Activated CD4-positive, CD25-positive, alpha-beta regulatory T cell treated with anti-CD3 and anti-CD28 coated beads, Interleukin-2, amount 50 U/mL, for 24 hours (primary cell): ENCODE measurements at places on chromosomes 11 and 22.

DNA sequence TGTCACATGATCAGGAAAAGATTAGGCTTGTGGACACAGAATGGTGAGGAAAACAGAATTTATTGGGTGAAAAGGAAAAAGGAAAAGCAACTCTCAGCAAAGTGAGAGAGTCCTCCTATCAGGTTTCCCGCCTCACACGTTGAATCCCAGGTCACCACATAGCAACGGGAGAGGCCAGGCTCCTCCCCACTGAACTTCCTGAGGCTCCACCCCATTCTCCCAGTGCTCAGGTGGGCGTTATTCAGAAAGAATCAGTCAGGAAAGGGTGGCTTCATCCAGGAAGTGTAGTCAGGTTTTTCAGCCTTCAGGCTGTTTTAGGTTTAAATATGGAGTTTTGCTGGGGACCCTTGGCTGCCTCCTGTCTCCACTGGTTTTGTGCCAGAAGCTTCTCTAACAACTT lies 66.9 kb downstream of the SPON1 start:
- ATAC-seq: no peak

DNA sequence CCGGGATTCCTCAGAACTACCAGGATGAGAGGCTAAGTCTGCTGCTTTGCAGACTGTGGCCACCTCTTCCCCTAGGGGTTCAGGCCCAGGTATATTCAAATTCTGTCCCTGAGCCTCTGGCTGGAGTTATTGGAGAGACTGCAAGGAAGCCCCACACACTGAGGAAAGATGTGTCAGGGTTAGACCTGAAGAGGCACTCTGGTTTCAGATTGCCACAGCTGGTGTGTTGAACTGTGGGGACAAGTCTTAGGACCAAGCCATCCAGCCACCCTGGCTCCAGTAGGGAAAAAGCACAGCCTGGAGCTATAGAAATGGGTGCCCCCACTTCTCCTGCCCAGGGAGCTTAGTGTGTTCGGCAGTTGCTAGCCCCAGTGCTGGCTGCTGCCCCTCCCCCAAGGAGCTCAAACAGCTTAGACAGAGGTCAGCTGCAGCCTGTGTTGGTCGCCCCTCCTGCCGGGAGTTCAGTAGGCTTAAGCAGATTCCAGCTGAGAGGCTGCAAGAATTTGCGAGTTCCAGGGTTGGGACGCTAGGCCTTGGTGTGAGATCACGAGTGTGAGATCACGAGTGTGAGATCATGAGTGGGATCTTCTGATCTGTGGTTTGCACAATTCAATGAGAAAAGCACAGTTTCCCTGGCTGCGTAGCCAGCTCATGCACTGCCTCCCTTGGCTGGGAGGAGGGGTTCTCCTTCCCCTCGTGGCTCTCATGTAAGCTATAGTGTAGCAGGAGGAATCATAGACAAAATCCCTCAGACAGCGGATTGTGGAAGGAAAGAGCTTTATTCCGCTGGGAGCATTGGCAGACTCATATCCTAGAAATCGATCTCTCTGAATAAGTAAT lies 552.1 kb upstream of the CHORDC1 start:
- no peak for ATAC-seq

- no peak for ATAC-seq
These were observed 44.0 kb downstream of the RPUSD4 start for GRCh38 chr11:126167488-126167887.

GRCh38 chr11:69173925-69174581 lies 18.3 kb downstream of the SMIM38 start:
- ATAC-seq: no peak

DNA sequence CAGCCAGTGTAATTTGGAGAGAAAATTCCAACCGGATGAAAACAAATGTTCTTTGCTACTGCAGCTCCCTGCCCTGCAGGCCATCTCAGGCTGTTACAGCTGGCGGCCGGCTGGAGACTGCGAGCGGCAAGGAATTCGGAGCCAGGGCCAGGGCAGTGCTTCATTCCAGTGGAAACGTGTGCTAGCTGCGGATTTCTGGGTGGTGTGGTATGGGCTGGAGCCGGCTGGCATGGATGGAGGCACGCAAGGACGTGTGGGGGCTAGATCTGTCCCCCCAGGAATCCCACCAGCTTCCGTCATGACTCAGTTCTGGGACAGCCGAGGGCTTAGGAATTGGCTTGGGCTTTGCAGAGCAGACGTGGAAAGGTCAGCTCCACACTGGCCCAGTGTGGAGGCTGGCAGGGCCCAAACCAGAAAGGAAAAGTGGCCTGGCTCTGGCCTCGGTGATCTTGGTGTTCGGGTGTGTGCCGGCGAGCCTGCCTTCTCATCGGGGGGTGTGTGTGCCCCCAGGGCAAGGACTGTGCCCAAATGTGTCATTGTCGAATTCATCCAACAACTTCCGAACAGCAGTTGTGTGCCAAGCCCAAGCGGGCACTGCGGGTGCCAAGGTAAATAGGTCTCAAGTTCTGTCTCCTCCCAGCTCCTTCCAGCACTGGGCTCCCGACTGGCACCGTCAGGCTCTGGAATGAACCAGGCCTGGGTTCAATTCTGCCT lies 48.1 kb upstream of the SHISAL1 start:
- ATAC-seq: no peak

DNA sequence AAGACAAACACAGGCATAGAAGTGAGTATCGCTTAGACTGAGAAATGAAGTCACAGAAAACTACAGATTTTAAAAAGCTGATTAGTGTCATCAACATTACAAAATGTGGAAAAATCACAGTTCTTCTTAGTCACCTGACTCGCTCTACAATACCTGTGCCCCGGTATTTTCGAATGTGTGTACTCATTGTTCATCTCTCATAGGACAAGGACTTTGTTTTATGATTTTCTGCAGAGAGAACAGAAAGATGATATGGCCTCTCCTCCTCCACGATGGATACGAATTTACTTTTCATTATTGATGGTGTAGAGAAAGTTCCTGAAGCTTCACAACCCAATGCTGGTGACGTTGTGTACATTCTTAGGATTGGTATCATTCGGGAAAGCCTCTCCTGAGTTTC lies 29.4 kb upstream of the GAL start:
- no peak for ATAC-seq

GRCh38 chr11:33891714-33892327 lies at the start of gene LMO2:
TSS of gene LMO2 (minus strand) at chr11:33892076. CDS start at chr11:33869716, 22,360 bp downstream.
- no peak for ATAC-seq

- ATAC-seq: no peak
These were observed 19.6 kb upstream of the PISD start for GRCh38 chr22:31681349-31682345.

GRCh38 chr11:104275992-104276391 lies 112.0 kb upstream of the PDGFD start:
- ATAC-seq: no peak

DNA sequence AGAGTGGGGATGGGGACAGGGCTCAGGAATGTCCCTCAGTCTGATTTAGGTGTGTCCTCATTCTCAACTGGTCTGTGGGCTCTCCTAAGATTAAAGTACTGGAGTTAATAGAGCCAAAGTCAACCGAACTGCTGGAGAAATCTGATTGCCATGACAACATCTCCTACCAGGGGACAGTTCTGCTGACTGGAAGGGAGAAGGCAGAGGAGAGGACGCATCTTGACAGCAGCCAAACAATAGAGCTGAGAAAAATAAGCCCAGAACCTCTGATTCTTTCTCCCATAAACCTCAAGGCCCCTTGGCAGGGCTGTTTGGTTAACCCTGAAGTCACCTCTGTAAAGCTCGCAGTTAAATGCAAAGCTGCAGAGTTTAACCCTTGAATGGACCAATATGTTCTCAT lies 2.8 kb downstream of the KCTD14 start:
- no peak for ATAC-seq

GRCh38 chr11:110497231-110497978 lies 67.7 kb downstream of the FDX1 start:
- no peak for ATAC-seq

DNA sequence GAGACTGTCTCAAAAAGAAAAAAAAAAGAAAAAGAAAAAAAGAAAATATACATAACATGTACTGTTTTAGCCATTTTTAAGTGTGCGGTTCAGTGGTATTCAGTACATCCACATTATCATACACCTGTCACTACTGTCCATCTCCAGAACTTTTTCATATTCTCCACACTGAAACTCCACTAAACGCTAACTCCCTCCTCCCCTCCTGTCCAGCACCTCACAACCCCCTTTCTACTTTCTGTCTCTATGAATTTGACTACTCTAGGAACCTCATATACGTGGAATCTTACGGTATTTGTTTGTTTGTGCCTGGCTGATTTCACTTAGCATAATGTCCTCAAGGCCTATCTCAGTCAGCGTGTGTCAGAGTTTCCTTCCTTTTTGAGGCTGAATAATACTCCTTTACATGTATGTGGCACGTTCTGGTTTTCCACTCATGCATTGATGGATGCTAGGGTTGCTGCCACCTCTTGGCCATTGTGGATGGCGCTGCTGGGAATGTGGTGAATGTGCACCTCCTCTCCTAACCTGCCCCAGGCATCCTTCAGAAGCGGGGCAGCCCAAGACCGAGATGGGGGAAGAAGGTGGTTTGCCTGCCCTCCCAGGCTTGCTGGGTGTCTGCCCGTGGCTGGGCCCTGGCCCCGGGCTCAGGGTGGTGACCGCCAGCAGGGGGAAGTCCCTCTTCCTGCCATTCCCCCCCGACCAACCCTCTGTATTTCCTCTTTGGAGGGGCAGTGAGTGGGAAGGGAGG lies 60.5 kb downstream of the BCR start:
- peak; percentile 27 for ATAC-seq

GRCh38 chr22:49992921-49993648 lies 19.5 kb downstream of the IL17REL start:
- ATAC-seq: peak; percentile 95

- no peak for ATAC-seq
These were observed 8.5 kb downstream of the PPFIA1 start for GRCh38 chr11:70278994-70279393.

- ATAC-seq: no peak
These were observed 905.7 kb upstream of the TENM4 start for GRCh38 chr11:80346353-80347059.

GRCh38 chr22:41516462-41516861 lies 27.8 kb downstream of the POLR3H start:
- no peak for ATAC-seq

- ATAC-seq: no peak
These were observed 102.8 kb downstream of the STIM1 start for GRCh38 chr11:3958281-3958680.

DNA sequence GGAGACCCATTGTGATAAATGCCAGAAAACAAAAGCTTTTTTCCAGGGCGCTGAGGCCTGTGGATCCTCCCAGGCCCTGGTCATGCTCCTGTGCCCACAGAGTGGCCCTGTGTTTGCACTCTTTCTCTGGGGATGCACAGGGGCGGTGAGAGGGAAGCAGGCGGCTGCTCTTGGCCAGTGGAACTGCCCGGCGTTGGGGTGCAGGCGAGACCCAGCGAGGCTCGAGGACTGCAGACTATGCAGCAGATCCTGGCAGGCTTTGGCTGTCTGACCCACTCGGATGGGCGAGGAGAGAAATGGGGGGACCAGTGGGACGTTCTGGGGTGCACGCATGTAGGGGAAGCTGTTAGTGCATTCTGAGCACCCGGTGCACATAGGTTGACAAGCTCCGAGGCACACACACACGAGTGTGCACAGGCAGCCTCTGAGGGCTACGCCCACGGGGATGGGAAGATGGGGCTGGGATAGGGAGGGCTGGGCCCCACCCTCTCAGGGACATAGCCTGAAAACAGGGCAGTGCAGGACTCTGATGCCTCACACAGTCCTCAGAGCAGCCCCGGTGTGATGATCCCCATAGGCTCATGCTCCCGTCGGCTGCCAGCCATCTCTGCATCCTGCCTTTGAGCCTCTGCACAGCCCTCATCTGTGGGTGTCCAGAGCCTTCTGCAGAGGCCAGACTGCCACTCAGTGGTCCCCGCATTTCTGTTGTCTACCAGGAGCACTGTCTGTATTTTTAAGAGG lies 1233.5 kb downstream of the BRD1 start:
- no peak for ATAC-seq

GRCh38 chr11:9825315-9825714 lies 161.4 kb downstream of the SWAP70 start:
- no peak for ATAC-seq

GRCh38 chr11:111945198-111945597 lies 8.1 kb downstream of the DIXDC1 start:
- no peak for ATAC-seq

DNA sequence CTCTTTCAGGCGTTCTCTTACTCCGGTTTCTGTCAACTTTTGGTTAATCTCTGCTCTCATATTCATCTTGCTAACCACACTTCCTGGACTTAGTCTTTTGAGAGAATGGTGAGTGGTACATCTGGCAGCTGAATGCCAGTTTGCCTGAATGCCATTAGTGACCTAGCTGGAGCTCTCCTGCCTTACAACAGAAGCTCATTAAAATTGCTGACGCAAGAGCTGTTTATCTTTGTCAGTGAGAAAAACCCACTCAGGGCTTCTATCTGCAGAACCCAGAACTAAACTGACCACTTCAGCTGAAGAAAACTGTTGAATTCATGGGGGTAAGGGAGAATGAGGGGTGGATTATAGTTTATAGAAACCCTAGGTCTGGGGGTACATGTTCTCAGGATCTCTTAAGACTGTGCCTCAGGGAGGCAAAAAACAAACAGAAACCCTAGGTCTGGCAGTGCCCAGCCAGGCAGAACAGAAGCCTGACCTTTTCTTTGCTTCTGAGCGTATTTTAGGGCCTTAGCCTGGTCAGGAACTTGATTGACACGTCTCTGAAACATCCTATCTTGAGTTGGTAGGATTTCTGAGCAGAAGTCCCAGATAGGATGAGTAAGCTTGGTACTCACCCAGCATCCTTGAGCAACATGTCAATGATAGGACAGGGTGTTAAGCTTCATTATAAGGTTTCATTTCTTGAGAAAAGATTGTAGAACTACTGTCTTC lies 52.8 kb upstream of the YWHAH start:
- no peak for ATAC-seq

GRCh38 chr11:69892986-69893555 lies 73.9 kb upstream of the FGF3 start:
- no peak for ATAC-seq

GRCh38 chr22:20573176-20573832 lies 65.9 kb downstream of the MED15 start:
- ATAC-seq: no peak

DNA sequence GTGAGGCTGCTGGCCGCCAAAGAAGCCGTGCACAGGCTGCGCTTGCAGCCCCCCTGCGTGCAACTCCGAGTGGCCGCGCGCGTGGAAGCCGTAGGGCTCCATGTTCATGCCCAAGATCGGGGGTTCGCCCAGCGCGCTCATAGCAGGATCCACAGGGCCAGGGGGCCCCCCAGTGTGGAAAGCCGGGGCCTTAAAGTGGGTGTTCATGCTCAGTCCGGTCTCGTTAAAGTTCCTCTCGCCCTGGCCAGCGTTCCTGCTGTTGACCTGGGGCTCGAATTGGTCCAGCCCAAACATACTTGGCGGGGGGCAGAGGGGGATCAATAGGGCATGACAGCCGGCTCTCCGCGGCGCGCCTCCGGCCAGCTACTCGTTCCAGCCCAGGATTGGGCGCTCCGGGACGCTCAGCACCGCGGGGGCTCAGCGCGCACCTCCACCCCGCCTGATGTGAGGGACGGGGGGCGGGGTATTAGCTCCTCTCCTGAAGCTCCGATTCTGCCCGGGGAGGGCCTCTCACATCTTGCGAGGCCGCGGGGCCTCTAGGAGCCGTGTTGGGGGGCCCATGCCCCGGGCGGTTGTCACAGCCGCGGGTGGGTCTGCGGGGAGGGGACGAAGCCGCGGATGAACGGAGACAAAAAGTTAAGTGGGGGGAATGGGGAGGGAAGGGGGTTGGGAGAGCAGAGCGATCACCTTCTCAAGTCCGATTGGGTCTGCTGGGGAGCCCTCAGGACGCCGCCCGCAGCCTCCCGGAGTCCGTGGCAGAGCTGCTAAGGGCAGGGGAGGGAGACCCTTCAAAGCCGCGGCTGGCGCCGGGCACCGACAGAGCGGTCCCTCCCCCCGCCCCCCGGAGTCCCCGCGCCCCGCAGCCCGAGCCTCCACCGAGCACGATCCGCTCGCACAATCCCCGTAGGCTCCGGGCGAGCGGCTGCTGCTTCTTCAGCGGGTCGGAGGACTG lies 1.0 kb downstream of the MN1 start:
- no peak for ATAC-seq
